ENCODE measurements at places on chromosomes 12 and 14. TPM values are rescaled to one million over a fixed set of nuclear protein-coding genes. Genes with fewer than 3 reads are reported as not detected.

- no peak for DNase-seq
These were observed 4.7 kb downstream of the MAP3K9 start for GRCh38 chr14:70804556-70805162.

- no peak for DNase-seq
These were observed 149.4 kb downstream of the METTL25 start for GRCh38 chr12:82507686-82508085.

GRCh38 chr14:55547650-55548315, 32.2 kb upstream of the KTN1 start:
- no peak for DNase-seq

GRCh38 chr12:8948701-8949341, 624 bp downstream of the M6PR start:
- peak; percentile 15 for DNase-seq

DNA sequence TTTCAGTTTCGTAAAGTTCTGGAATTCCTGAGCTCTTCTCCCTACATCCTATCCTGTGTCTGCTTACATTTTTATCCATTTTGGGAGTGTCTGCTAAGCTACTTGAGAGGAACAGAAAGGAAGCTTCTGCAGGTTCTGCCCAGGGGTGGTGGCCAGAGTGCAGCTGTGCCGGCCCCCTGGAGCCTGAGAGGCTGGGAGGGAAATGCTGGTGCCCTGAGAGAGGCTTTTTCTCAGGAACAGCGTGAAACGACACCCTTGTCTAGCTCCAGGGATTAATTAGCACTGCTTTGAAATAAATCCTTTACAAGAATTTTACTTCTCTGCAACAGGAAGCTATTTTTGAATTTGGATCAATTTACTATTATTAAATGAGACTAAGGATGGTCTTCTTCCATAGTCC, 165.4 kb downstream of the SLC15A5 start:
- DNase-seq = no peak

GRCh38 chr14:80455031-80455430, 243.7 kb upstream of the DIO2 start:
- no peak for DNase-seq

DNA sequence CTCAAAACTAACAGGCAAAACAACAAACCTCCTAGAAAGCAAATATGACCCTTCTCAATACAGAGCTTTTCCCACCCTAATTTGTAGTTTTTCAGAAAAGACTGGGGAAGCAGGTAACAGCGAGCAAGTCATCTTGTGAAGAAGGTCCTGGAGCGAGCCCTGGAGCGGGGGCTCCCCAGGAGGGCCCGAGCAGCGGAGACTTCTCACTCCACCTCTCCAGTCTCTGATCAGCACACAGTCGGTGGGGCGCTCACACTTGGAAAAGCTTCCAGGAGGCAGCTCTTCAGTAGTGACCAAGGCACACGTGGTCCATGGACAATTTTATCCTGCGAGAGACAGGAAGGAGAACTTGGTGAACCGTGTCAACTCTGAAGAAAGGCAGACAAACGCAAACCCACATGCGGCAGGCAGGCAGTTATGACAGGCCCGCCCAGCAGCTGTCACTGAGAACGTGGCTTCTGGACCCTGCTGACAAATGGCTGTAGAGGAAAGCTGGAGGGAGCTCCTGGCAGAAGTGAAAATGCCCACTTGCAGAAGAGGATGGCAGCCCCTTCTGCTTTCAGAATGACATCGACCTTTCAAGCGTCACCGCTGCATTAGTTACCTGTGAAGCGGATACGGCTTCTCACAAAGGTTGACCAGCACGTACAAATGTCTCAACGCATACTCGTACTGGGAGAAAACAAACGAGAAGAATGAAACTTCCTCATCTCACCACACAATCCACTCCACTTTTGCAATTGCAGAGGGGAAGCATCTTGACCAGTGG, 44.2 kb downstream of the LGMN start:
- DNase-seq = no peak

DNA sequence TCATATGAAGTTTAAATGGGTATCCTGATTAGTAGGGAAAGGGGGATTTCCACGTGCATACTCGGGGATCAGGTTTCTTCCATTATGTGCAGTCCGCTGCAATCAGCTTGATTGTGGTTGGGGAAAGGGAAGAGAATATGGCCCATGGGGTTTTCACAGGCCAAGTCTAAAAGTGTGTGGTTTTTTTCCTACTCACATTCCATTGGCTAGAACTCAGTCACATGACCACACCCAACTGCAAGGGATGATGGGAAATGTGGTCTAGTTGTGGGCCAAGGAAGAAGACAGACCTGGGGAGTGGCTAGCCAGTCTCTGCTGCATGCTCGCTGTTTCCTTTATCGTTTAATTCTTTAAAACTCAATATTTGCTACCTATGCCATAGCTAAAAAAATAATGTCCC, 105.1 kb downstream of the PRIMA1 start:
- peak; percentile 60 for DNase-seq

GRCh38 chr14:89957791-89958190, 2.1 kb downstream of the TDP1 start:
- DNase-seq = no peak

GRCh38 chr12:116293687-116294453, 16.4 kb upstream of the MED13L start:
- DNase-seq = no peak

DNA sequence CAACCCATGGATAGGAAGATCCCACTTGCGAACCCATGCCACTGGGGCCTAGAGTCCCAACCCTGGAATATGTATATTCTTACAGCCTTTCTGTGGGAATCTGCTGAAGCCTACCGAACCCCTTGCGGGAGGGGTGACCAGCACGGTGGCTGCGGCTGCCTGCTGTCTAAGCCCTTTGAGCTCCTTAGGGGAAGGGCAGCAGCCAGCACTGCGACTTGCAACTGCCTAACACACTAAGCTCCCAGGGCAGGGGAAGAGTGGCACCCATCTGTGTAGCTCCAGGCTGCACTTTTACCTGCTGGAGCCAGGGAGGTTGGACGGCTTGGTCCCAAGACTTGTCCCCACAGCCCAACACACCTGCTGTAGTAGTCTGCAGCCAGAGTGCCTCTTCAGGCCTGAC, 1968.7 kb upstream of the FLRT2 start:
- DNase-seq = no peak

- DNase-seq = peak; percentile 43
These were observed 4.4 kb upstream of the C1RL start for GRCh38 chr12:7113389-7113871.

- DNase-seq = no peak
These were observed 343.5 kb upstream of the RGS6 start for GRCh38 chr14:71588576-71589215.

GRCh38 chr12:12207746-12208145, 59.1 kb downstream of the LRP6 start:
- DNase-seq = no peak

DNA sequence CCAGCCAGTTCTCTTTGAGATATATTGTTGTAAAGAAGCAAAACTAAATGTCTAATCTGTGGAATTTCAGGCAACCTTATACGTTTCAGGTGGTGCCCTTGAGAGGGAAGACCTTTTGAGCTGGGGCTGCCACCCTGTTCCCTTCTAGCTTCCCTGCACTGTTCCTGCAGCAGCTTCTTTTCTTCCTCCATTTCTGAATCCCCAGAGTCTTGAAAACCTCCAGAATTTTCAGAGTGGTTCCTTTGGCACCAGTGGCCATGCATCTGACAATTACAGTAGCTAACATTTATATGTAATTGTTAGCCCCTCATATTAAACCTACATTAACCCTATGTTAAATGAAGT, 271.3 kb downstream of the ZFP36L1 start:
- no peak for DNase-seq

DNA sequence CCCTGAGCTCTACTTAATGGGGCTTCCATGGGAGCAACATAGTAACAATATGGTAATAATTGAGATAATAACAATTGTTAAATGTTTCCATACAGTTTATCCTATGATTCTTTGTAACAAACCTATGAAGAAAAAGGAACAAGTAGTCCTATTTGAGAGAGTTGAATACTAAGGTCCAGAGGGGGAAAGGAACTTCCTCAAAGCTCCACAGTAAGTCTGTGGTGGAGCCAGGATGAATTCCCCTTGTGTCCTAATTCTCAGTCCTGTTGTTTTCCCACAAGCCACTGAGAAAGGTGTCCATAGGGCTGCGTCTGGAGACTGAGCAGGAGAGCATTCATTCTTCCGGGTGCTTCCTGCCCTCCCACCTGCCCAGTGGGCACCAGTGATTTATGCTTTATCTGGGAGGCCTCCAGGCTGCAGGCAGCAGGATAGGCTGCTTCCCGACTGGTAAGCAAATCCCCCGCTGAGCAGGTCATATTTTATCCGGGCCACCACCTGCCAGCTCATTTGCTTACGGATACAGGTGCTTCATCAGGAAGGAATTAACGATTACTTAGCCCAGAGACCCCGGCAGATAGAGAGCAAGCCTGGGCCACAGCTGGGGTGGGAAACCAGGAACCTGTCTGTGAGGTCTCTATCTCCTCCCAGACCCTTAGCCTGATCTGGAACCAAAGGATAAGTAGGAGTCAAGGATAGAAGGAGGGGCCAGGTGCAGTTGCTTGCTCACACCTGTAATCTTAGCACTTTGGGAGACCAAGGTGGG, 33.9 kb upstream of the FAM222A start:
- no peak for DNase-seq

- DNase-seq = no peak
These were observed 4.5 kb downstream of the PRPF40B start for GRCh38 chr12:49627752-49628360.

- DNase-seq = no peak
These were observed 3.2 kb downstream of the AGAP2 start for GRCh38 chr12:57735198-57735855.

Gene HRK
- 1.3 TPM for total RNA-seq

Gene OVCH1
- not detected for total RNA-seq

Gene BLOC1S1
- 59.4 TPM for total RNA-seq

Gene KRT72
- total RNA-seq = not detected

Gene KRT1
- 0.20 TPM for total RNA-seq

Gene CCDC196
- not detected for total RNA-seq

Gene ENDOU
- total RNA-seq = 0.43 TPM

Gene ACTN1
- total RNA-seq = 170 TPM

All from Caco-2 (cell line).